ENCODE measurements at places on chromosomes 11 and 22. TPM values are rescaled to one million over a fixed set of nuclear protein-coding genes. Genes with fewer than 3 reads are reported as not detected.

GRCh38 chr11:94139416-94139815, 10.8 kb downstream of the PANX1 start:
- no peak for DNase-seq

Gene OR6A2
- total RNA-seq = 0.05 TPM

DNA sequence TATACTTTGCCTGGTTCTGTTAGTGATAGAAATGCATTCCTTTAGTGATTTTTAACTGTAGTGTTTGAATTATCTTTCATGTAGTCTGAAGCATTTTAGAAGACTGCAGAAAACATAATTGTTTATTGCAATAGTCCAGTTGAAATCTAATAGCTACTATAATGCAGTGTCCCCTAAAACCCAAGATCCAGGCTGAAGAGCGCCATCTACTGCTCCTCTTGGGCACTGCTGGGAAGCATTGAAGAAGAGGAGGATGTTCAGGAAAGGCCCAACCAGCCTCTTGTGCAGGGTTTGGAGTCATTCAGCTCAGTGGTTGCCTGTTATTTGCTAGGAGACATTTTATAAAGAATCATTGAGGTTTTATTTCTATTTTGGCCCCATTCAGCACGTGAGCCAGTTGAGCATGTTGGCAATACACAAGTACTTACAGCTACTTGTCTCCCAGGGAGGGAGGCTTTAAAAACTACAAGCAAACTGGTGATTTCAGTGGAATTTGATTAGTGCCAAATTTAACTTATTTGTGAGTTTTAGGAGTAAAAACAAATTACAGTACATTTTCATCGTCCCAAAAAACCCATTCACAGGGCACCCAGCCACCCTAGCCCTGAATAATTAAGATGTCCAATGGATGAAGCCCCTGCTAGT, 74.9 kb upstream of the HORMAD2 start:
- peak; percentile 68 for DNase-seq

GRCh38 chr22:41697126-41697775, 2.1 kb upstream of the MEI1 start:
- DNase-seq = peak; percentile 94

- DNase-seq = no peak
Measured at GRCh38 chr11:113151521-113151920, 162.9 kb upstream of the TTC12 start.
